ENCODE measurements at places on chromosomes 6 and 20.

GRCh38 chr6:155311086-155311485 is 3.2 kb downstream of the TFB1M start:
- DNase-seq, result no peak

GRCh38 chr6:64233746-64234145 is 598.1 kb downstream of the PHF3 start:
- DNase-seq, result no peak

- peak; percentile 96 for DNase-seq
Measured at GRCh38 chr6:16639684-16640480, 121.4 kb downstream of the ATXN1 start.

DNA sequence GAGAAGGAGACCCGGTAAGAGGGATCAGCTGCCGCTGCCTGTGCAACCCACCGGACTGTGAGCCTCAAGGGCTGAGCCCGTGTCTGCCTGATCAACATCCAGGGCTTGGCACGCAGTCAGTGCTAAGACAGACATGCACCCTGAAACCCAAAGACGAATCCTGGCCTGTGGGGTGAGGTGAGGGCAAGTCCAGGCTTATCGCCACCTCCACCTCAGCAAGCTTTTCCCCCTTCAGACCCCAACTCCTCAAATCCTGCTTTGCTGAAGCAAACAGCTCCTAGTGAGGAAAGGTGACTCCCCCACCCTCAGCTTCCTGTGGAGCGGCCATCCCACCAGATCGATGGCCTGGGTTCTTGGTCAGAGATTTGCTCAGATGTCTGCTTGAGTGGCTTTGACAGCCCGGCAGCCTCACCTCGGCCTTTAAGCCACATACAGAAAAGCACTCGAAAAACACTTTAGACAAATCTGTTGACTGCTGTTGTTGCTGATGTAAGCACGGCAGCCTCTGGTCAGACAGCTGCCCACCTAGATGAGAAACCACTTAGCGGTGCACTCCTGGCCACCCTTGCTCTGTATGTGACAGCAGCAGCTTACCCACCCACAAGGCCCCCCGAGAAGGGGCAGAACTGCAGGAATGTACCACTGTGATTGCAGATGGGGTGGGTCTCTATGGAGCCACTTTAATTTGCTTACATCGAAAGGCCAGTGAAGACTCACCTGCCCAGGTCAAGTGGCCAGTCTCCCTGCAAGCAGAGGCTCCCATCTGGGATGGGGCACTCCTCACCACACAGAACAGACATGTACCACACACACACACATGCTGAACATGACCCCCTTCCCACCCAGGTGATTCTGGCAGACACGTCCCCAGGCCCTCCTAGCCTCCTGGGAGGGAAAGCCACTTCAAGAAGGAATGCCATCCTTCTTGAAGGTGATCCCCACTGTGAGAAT is 14.8 kb downstream of the MTCH1 start:
- DNase-seq, result no peak

- DNase-seq, result no peak
Measured at GRCh38 chr20:58471193-58472164, 43.7 kb downstream of the APCDD1L start.

DNA sequence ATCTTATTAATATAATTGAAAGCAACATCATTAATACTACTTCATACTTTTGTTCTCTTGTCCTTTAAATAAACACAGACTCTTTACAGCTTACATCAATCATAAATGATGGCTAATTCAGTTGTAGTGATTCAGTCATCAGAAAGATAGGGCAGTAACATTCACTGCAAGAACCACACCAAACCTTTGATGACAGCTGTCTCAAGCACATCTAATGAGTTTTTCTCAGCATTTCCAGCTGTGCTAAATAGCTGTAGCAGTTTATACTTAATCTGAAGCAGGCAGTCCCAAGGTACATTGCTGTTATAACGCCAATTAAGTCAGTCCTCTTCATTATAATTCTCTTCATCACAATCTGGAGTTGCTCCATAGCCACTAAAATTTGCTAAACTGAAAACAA is 45.7 kb downstream of the PREP start:
- DNase-seq, result peak; percentile 14

GRCh38 chr6:119277052-119277451 is 72.5 kb downstream of the MAN1A1 start:
- DNase-seq, result no peak

- no peak for DNase-seq
Measured at GRCh38 chr6:135577059-135577538, 79.6 kb upstream of the AHI1 start.

- peak; percentile 86 for DNase-seq
Measured at GRCh38 chr6:52539607-52540006, 37.3 kb downstream of the TRAM2 start.

DNA sequence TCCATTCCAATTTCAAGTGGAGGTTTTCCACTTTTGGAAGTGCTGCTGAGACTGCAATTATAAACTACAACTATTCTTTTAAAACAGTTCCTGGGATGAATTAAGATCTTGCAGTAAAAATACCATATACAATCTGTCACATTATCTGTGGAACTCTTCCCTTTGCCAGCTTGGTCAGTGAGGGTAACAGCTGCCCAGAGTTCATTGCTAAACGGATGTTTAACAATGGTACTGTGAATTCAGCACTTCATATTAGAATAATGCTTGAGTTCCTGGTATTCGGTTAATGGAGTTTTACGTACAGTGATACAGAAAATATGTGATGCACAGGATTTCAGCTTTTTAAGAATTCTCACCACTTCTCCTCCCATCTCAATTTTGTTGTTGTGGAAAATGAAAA is 51.5 kb downstream of the KCNS1 start:
- no peak for DNase-seq

GRCh38 chr20:37453288-37453687 is 67.8 kb upstream of the NNAT start:
- DNase-seq, result no peak

DNA sequence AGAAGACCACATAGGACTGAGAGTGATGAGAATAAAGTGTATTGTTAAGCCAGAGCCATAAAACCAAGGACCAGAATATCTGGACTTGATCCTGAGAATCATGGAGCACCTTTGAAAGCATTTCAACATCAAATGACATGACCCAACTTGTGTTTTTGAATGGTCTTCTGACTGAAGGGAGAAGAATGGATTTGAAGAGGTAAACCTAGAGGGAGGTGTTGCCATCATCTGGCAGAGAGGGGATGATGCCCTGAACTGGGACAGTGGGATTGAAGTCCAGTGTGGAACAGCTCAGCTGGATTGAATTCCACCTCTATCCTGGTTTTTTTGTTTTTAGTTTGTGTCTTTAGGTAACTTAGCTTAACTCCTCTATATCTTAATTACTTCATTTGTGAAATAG is 570.0 kb downstream of the TBC1D32 start:
- no peak for DNase-seq

DNA sequence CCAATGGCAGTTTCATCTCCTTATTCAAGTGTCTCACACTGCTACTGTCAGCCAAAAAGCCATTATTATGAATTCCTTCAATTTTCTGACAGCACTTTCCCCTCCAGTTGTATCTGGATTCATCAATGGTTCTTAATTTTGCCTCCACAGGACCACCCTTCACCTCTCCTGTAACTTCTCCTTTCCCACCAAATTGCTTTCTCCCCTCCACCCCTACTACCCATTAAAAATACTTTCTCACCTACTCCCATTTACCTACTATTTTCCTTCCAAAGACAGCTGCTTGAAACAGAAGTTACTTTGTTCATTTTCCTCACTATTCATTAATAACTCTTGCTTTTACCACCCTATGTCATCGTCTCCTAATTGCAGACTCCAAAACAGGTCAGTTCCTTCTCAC is 29.8 kb downstream of the DEK start:
- DNase-seq, result no peak

- peak; percentile 7 for DNase-seq
Measured at GRCh38 chr6:154555073-154555677, 44.7 kb upstream of the CNKSR3 start.

GRCh38 chr20:37845878-37846277 is 57.0 kb upstream of the VSTM2L start:
- no peak for DNase-seq

DNA sequence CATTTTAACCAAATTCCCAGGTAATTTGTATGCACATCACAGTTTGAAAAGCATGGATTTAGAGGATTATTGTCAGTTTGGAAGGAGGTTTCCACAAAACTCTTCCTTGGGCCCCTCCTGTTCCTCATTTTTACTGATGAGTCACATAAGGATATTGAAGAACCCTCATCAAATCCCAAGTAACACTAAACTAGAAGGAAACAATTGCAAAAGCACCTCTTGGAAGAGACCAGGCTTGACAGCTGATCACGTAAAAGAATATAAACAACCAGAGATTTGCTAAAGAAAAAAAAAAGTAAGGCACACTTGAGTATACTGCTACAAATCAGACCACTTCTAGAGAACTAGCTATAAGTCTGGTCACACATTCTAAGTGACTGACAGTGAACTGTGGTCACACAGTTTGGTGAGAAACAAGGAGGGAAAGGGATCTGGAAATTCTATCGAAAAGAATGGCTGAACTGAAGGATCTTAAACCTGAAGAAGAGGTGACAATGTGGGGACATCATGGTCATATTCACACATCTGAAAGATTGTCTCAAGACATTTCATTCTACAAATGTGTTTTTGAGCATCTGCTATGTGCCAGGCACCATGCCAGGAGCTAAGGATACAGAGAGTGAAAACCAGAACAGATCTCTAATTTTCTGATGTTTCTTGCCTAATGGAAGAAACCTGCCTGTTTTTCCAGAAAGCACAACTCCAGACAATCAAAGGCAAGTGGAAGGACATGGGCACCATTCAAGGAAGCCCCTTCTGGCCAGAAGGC is 24.1 kb downstream of the ZHX3 start:
- peak; percentile 74 for DNase-seq

DNA sequence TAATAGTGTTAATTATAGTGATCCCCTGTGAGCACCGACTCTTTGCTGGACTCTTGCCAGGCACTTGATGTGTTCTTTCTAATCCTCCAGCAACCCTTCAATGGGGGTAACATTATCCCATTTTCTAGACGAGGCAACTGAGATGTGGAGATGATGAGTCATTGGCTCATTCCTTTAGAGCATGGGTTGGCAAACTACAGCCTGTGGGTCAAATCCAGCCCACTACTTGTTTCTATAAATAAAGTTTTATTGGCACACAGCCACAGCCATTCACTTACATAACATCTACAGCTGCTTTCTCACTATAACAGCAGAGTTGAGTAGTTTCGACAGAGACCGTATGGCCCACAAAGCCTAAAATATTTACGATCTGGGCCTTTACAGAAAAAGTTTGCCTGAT is 249.5 kb upstream of the KCNG1 start:
- peak; percentile 48 for DNase-seq

DNA sequence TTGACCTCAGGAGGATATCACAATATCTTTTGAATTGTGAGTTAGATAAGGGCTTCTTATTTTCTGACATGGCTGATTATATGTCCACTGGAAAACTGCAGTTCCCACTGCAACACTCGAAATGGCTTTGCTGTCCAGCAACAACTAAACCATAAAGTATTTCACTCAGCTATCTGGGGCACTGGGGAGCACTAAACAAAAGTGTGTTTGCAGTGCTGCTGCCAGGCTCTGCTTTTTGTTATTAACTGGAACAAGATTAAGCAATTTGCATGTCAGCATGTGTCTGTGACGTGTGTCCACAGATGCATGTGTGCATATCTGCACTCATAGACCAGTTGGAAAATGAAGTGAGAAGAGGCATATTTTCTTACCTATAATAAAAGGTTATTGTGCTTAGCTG is 107.8 kb upstream of the CCN2 start:
- DNase-seq, result peak; percentile 27

DNA sequence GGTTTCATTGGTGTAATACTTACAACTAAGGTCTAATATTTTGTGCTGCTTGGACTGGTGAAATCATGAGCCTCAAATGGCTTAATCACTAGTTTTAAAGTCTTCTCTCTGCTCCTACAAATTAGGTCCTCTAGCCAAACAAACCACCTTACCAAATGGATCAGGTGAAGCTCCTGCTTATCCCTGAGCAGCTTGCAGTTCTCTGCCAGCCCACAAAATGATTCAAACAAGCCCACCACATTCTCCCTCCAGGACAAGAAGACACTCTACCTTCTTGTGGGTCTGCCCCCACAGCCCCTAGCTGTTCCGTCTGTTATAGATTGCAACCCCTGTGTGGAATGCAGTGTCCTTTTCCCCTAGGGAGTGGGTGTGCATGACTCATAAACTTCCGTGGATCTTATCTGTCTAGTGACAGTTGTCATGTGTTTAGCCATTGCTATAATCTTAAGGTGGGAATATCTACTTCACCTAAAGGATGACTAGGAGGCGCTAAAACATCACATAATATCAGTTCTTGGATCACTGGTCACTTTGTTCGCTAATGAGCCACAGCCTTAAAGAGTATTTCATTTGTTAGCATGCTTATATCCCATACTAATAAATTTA is 940.5 kb upstream of the MANEA start:
- no peak for DNase-seq

GRCh38 chr6:168416531-168416930 is 24.5 kb upstream of the SMOC2 start:
- DNase-seq, result no peak

GRCh38 chr6:89298680-89299465 is 16.2 kb downstream of the GABRR2 start:
- DNase-seq, result peak; percentile 79

GRCh38 chr6:100877851-100878250 is 3.3 kb downstream of the ASCC3 start:
- no peak for DNase-seq

GRCh38 chr6:82841309-82841708 is 224.3 kb downstream of the UBE3D start:
- DNase-seq, result no peak
